ENCODE measurements at places on chromosomes 2 and 18.

DNA sequence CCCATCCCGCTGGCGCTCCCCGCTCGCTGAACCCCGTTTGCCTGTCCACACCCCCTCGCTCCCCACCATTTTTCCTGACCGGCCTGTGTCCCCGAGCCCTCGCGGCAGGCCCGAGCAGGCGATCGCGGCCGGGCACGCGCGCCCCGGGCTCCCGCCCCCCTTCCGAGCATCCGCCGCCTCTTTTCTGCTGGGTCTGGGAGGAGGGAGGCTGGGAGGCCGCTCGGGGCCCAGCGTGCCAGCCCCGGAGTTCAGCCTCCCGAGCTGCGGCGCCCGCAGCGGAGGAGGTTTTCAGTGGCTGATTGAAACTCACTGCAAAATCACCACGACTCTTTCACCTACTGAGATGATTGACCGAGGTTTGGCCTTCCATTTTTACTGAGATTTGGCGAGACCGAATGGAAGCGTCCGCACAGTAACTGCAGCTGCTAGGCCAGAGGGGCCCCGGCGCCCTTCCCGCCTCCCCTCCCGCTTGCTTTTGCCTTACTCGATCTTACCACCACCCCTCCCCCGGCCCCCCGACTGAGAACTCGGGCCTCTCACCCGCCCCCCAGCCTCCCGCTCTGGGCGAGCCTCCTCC, 4.8 kb downstream of the SOX11 start:
- DNase-seq = no peak

DNA sequence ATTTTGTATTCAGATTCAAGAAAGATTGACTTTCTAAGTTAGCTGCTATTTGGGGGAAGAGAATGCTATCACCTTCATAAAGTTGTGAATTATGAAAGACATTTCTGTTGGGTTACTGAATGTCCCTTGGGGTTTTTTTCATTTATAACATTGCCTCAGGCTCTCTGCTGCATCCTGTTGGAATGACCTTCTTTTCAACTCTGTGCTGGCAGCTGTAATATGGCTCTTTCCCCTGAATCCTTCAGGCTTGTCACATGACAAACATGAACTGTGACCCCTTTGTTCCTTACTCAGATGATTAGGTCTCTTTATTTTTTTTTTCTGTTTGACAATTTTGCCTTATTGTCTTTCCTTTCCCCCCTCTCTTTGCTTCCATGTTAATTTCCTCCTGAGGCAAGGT, 159.8 kb downstream of the TAF4B start:
- DNase-seq = no peak

- no peak for DNase-seq
Observed at GRCh38 chr2:3099145-3099859, 278.3 kb downstream of the EIPR1 start.

DNA sequence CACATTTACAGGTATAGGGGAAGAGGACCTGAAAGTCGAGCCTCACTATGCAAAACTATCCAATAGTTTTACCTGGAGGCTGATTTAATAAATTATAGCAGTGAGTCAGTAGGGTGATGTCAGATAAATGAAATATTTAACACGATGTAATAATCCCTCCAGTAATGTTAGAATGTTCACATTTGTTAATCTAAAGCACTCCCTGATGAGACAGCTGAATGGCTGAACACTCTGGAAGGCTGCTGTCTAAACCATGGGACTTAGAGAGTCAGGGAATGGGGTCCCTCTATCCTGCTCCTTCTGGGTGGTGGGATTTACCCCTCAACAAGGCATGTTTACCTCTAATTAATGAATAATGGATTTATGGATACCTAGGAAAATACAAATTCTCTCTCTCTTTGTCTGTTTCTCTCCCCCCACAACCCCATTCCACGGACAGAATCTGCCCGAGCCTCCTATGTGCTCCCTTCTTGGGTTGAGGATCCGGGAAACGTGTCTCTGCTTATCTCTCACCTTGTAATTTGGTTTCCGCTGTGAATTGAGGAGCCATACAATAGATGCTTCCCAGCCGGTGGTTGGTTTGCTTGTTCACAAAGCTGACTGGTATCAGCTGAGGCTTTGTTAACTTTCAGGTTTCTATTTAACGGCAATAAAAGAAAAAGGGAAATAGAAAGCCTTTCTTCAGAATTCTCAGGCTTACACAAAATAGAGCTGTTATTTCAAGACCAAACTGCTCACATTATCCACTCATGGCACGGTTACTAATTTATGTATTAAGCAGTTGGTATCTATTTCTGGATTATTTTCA, 25.9 kb downstream of the LRRC30 start:
- DNase-seq = no peak

- DNase-seq = no peak
Observed at GRCh38 chr2:74514368-74515270, at the start of gene TLX2. Gene TLX2, plus strand, starts transcription at chr2:74514450. Its CDS starts 357 bp downstream, at chr2:74514807.

DNA sequence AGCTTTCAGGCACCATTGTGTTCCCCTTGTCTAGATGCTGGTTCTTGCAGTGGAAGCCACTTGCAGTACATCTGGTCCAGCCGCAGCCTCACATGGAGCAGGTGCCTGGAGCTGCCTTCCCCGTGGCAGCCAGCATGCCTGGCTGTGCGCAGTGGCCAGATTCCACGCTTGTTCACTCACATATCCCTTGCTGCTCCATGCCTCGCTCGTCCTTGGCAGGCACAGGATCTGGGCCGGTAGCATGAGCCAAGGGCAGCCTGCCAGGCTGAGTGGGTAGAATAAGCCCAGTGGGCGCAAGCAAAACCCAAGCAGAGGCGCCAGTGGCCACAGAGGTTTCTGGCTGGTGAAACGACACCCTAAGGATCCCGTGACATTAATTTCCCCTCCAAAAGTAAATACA, 20.6 kb downstream of the TMX3 start:
- DNase-seq = no peak

- DNase-seq = no peak
Observed at GRCh38 chr2:52395912-52396311, 1364.0 kb upstream of the NRXN1 start.

DNA sequence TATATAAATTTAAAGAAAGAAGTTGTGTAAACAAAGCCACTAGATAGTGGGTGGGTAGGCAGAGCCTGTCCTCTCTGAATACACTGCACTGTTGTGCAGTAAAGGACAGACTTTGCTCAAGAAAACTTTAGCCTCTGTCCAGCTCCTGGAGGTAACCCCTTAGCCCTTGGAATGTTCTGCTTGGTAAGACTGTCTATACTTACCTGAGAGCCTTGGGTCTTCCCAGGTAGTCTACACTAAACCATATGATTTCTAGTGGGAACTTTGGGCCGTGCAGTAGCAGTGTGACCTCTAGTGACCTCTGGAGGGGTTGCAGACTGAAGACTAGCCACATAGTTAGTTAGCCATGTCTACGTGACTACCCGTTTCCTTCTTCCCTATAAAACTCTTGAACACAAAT, 678.3 kb upstream of the NRXN1 start:
- DNase-seq = no peak

- DNase-seq = no peak
Observed at GRCh38 chr18:73577365-73577764, 570.3 kb downstream of the FBXO15 start.

DNA sequence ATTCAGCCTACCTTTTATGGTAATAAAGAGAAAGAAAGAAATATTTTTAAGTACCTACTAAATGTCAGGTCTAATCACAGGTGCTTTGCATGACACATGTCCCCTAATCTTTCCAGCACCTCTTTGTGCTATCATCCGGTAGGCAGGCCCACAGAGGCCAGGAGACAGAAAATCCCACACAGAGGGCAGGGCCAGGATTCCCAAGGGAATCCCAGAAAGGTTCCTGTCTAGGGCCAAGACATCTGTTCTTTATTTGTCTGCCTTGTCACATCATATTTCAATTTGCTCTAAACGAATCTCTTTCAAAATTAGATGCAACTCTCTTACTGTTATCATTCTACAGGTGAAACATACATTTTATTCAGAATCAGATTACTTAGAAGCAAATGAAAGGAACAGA, 676.1 kb upstream of the GYPC start:
- peak; percentile 73 for DNase-seq

DNA sequence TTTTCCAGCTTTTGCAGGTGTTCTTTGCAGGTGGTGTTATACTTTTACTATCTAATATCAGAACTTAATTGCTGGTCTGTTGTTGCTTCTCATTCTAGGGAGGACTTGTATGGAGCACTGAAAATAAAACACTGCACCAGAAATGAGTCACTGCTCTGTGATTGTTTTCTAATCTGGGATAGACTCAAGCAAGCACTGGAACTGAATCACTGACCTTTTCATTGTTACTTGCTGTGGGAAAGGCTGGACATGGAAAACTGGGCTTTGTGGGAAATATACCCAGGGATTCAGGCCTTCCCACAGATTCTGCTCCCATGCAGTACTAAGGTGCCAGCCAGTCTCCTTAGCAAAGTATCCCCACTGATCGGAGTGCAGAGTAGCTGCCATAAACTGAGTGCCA, 470.0 kb upstream of the GCFC2 start:
- DNase-seq = no peak

DNA sequence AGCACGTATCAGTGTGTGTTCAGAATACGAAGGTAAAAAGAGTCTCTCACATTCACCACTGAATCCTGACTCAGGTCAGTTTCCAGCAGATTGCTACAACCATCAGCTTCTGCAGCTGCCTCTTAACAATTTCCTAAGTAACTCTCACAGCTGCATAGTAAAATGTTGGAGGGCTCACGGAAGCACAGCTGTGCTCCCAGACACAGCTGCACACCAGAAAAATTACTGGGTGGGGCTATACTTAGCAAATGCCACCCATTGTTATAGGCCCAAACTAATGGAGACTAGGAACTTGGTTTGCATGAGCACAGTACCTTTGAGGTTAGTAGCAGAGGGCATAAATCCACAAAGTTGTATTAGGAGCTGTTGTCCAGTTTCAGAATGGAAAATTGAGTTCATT, 153.9 kb upstream of the ERBB4 start:
- DNase-seq = no peak

- DNase-seq = no peak
Observed at GRCh38 chr2:30231996-30232800, 864 bp downstream of the LBH start.

DNA sequence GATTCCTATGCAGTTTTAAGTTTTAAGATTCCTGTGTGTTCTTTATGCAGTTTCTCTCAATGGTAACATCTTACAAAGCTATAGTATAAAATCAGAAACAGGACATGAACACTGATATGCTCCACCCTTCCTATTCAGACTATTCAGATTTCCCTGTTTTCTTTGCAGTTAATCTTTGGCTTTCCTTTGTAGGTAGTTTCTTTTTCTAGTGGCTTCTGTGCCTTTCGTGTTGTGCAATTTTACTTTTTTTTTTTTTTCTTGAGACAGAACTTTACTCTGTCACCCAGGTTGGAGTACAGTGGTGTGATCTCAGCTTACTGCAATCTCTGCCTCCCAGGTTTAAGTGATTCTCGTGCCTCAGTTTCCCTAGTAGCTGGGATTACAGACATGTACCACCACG, 94.9 kb upstream of the RNU4ATAC start:
- no peak for DNase-seq

DNA sequence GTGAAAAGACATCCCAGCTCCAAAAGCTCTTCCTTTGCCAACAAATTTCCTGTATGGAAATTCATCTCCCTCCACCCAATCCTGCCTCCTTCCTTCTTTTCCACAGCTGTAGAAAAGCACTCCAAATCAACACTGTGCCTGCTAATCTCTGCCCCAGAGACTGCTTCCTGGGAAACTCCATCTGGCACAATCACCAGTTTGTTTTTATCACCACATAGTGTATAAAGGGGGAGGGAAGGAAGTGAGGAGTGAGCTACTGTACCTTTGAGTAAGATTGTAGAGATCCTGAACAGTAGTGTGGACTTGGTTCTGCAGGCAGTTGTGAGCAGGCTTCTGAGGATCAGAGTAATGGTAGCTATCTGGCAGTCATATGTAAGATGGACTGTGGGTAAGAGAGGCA, 14.7 kb upstream of the FAM237A start:
- DNase-seq = peak; percentile 76

- no peak for DNase-seq
Observed at GRCh38 chr2:38098421-38099098, 22.6 kb upstream of the CYP1B1 start.

- no peak for DNase-seq
Observed at GRCh38 chr2:98028101-98028561, 32.4 kb upstream of the TMEM131 start.

DNA sequence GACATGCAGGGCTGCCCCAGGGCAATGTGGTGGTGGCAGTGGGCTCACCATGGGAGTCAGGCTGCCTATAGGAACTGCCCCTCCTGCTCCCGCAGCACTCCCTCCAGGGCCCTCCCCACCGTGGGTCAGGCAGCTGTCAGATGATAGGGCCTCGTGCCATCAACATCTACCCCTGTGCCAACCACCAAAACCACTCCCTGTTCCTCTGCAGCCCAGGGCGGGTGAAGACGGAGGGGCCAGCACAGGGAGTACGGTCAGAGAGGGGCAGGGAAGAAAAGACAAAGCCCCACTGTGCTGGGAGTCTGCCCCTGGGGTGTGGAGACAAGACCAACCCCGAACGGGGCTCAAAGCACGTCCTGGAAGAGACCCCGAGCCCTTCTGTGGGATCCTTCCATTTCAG, 97.4 kb downstream of the TNS1 start:
- DNase-seq = no peak

- DNase-seq = no peak
Observed at GRCh38 chr2:29782549-29783458, 138.6 kb downstream of the ALK start.

All from NCI-H524 treated with DMSO at 0.1 percent for 48 hours (cell line).